ENCODE measurements at places on chromosomes 4 and X.

GRCh38 chr4:19982556-19982955 is 269.1 kb upstream of the SLIT2 start:
- DNase-seq, result no peak

DNA sequence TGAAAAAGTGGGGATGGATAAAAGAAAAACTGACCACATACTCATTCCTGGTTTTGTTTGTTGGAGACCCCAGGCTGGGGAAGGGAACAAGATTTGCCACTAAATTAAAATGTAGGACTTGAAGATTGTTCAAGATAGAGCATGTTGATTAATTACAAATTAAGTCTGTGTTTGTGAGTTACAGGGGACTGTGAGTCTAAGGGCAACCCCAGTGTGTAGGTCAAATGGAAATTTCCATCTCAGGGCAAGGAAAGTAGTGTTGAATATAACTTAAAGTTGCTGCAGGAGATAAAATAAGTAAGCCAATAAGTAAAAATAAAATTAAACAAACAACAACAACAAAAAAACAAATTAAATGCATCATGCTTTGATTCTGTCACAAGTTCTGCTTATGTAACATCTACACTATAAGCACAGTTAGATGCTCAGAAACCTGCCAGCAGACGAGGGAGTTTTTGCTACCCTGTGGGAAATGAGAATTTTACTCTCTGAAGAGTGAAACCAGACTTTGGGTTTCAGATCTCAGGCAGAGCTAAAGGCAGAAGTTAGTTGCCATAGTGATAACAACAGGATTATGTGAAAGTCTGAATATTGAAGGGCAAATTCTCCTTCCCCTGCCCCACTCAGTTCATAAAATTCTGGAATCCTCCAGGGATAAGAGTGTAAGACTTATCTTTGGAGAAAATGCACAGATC is 352.3 kb downstream of the GRXCR1 start:
- DNase-seq, result no peak

DNA sequence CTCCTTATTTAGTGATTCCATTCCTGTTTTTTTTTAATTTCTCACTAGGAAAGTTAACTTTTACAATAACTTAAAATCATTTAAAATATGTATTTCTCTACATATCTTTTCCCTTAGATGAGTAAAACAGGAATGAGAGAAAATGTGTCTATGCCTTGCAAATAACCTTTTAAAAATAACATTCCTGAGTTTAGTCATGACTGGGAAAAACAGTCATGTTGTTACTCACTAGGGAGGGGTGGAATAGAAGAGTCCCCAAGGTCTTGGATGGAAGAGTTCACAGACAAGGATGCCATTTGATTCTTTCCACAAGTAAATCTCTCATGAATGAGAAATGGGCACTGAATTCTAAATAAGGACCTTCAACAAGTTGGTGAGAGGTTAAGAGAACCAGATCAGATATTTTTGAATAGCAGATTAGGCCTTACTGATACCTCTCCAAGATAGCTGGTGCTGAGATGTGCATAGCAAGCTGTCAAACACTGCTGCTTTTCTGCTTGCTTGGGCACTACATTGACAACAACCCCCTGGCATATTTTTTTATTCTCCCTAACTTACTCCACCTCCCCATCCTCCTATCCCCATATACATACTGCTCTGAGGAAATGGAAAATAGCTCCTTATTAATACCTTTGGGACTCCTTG is 25.1 kb downstream of the UGDH start:
- no peak for DNase-seq

DNA sequence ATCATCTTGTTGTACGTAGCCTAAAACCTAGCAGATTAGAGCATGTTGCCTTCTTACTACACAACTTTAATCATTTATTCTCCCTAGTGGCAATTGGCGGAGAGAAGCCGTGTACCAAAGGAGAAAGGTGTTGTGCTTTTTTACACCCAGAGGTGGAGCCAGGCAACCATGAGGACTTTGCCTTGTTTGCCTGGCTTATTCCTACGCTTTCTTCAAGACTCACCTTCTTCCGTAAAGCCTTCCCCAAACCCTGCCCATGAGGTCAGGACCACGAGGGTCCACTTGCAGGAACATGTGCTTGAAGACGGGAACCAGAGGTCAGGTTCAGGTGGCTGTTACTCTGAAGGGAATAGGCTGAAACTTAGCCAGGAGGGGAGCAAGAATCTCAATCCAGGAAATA is 290.5 kb downstream of the RAB28 start:
- DNase-seq, result no peak

- DNase-seq, result no peak
Measured at GRCh38 chr4:14877246-14878225, 124.7 kb upstream of the CPEB2 start.

- no peak for DNase-seq
Measured at GRCh38 chrX:65574356-65574755, 39.8 kb upstream of the LAS1L start.

- DNase-seq, result no peak
Measured at GRCh38 chr4:128775916-128776315, 33.6 kb upstream of the JADE1 start.

- DNase-seq, result no peak
Measured at GRCh38 chr4:138298866-138299265, 56.7 kb upstream of the SLC7A11 start.

- no peak for DNase-seq
Measured at GRCh38 chr4:2443956-2444740, 24.8 kb upstream of the RNF4 start.

GRCh38 chr4:87659247-87659931 is 9.3 kb downstream of the DMP1 start:
- DNase-seq, result no peak

DNA sequence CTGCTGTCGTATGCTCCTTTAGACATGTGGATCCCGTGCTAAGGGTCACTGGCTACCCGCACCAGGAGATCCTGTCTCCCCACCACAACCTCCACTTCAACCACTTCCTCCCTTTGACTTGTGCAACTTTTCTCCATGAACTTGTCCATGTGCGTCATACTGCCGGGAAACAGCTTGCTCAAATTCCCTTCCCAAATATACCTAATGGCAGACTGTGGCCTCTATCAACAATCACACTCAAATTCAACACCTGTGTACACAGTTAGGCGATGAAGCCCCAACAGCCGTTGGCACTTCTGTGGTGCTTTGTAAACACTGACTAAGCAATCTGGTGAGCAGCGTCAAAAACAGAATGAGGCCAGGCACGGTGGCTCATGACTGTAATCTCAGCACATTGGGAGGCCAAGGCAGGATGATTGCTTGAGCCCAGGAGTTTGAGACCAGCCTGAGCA is 49.5 kb downstream of the CD99L2 start:
- no peak for DNase-seq

GRCh38 chrX:68930542-68931317 is 101.9 kb downstream of the EFNB1 start:
- no peak for DNase-seq
